ENCODE measurements at places on chromosomes 5 and 9. TPM values are rescaled to one million over a fixed set of nuclear protein-coding genes. Genes with fewer than 3 reads are reported as not detected.

RAPGEF1 gene
- polyA plus RNA-seq, result 31.2 TPM

SV2C gene
- polyA plus RNA-seq, result not detected

SMIM33 gene
- not detected for polyA plus RNA-seq

CER1 gene
- polyA plus RNA-seq, result not detected

PCDHGB7 gene
- 4.9 TPM for polyA plus RNA-seq

PAPPA gene
- 0.24 TPM for polyA plus RNA-seq

IFNB1 gene
- polyA plus RNA-seq, result not detected

KIF20A gene
- polyA plus RNA-seq, result 0.16 TPM

PGM5 gene
- 12.1 TPM for polyA plus RNA-seq

LCN15 gene
- polyA plus RNA-seq, result not detected

LCP2 gene
- polyA plus RNA-seq, result 21.0 TPM

LPCAT1 gene
- 21.0 TPM for polyA plus RNA-seq

SPINK5 gene
- 1.2 TPM for polyA plus RNA-seq

IFNA13 gene
- polyA plus RNA-seq, result not detected

FOXD4 gene
- 0.14 TPM for polyA plus RNA-seq
